CD4-positive, alpha-beta T cell treated with Interleukin-4 for 4 hours (primary cell): ENCODE measurements at places on chromosomes 6 and 20.

GRCh38 chr20:11207749-11208502 is 534.1 kb upstream of the JAG1 start:
- no peak for DNase-seq

- no peak for DNase-seq
These were observed 265.9 kb downstream of the DLL1 start for GRCh38 chr6:170024940-170025339.

DNA sequence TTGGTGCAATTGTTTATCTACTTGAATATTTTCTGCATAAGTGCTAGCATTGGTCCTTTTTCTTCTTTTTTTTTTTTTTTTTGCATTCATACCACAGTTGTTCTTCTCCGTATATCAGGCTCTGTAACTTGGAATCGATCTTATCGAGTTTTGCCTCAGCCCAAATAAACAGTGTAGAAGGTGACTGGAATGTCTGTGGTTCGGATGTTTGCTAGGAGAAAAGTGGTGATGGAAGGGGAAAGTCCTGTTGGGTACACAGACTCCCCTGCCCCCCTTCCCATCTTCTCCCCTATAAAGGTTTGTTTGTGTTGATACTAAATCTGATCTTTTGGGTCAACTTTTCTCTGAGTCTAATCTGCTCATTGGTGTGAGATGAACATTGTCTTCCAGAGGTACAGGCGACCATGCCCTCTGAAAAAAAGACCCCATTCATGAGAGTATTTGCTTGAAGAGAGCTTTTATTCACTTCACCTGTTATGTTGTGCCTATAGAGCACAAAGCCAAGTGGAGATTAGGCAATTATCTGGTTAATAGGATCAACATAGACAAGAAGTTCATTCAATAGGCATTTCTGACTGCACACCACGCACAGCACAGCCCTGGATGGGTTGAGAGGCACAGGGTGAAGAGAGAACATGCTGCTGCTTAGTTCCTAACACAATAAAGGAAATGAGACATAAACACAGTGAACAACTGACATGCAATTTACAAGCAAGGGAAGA is 620.0 kb downstream of the PKHD1 start:
- no peak for DNase-seq

GRCh38 chr20:1415667-1416468 is 23.0 kb upstream of the FKBP1A start:
- no peak for DNase-seq

- no peak for DNase-seq
These were observed 208.0 kb downstream of the ARHGAP18 start for GRCh38 chr6:129501740-129502660.

GRCh38 chr6:1895721-1896120 is 286.0 kb downstream of the FOXC1 start:
- no peak for DNase-seq

DNA sequence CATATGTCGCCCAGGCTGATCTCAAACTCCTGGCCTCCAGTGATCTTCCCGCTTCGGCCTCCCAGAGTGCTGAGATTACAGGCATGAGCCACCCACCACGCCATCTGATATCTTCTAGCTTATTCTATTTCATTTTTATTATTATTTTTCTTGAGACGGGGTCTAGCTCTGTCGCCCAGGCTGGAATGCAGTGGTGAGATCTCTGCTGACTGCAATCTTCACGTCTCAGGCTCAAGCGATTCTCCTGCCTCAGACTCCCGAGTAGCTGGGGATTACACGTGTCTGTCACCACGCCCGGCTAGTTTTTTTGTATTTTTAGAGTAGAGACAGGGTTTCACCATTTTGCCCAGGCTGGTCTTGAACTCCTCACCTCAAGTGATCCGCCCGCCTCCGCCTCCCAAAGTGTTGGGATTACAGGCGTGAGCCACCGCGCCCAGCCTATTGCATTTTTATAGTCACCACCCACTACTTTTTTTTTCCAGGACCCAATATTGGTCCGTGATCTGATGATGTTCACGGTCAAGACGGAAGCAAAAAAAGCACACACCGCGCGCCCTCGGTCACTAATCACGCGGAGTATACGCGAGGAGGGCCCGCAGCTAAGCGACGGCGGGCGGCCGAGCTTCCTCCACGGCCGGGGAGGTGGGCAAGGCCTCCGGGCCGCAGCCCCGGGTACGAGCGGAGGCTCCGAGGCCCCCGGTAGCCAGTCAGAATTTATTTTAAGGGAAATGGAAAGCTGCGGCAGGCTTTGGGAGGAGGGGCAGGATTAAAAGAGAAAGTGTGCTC is 1.1 kb upstream of the LSM14B start:
- DNase-seq = no peak

GRCh38 chr6:139099984-139100383 is 34.9 kb upstream of the HECA start:
- no peak for DNase-seq

DNA sequence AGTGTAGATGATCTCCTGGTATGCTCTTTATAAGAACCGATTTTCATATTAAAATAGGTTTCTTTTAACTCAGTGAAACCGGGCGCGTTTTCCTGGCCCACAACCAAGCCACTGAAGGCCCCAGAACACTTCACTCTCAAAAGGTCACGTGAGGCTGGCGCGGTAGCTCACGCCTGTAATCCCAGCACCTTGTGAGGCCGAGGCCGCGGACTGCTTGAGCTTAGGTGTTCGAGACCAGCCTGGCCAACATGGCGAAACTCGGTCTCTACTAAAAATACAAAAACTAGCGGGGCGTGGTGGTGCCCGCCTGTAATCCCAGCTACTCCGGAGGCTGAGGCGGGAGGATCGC is 402 bp upstream of the TAF8 start:
- DNase-seq = no peak

DNA sequence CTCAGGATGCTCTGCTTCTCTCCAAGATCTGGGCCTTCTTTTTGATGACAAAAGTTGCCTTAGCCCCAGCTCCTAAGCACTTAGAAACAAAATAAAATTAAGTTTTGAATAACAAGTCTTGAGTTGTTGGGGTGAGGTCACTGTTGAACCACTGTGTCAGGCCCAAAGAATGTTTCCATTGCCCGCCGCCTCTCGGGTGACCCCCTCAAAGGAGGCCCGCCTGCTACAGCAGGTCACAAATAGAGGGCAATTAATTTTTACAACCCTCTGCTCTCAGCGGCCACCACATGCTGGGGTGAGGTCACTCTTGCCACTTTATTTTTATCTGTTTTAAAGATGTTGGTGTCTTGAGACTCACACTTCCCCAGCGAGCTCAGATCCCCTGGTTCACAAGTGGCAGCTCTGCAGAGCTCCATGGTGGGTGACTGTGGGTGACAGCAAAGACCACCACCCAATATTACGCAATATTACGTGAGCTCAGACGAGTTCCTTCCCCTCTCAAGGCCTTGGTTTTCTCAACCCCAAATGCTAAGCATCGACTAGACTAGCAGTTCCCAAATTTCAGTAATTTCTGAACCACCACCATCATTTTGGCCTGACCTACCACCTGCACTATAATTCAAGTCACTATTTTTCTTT is 247.7 kb upstream of the PMEPA1 start:
- no peak for DNase-seq

DNA sequence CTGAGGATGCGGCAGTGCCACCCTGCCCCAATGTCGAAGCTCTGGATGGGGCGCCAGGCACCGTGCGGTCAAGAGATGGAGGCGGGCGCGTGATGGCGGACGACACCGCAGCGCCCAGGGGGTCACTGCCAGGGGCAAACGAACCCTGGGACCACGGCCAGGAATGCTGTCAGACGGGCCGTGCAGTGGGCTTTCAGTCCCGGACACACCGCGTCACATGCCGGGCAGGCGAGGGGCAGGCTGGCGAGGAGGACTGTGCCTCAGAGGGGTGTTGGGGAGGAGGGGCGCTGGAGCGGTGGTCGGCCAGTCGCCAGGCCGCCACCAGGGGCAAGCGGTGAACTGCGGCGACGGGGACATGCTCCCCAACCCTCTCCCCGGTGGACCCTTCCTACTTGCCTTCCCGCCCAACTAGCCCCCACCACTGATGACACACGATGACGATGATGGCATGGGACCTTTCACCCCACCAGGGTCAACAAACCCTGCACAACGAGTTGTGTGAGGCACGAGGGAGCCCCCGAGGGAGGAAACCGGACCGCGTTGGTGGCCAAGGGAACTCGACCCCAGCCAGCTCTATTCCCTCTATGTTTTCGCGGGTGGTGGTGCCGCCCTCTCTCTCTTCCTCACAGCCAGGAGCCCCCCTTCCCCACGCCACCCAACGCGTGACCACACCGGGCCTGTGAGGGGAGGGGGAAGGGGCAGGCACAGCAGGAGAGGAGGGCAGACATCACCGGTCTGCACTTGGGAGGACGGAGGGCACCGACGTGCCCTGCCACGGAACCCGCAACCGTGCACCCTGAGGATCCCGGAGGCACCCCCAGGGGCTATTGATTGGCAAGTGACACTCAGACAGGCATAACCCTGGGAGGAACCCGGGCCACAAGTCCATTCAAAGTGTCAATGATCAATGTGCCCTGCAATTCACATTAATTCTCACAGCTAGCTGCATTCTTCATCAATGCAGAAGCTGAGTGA is 1960.9 kb upstream of the DEFB115 start:
- no peak for DNase-seq

DNA sequence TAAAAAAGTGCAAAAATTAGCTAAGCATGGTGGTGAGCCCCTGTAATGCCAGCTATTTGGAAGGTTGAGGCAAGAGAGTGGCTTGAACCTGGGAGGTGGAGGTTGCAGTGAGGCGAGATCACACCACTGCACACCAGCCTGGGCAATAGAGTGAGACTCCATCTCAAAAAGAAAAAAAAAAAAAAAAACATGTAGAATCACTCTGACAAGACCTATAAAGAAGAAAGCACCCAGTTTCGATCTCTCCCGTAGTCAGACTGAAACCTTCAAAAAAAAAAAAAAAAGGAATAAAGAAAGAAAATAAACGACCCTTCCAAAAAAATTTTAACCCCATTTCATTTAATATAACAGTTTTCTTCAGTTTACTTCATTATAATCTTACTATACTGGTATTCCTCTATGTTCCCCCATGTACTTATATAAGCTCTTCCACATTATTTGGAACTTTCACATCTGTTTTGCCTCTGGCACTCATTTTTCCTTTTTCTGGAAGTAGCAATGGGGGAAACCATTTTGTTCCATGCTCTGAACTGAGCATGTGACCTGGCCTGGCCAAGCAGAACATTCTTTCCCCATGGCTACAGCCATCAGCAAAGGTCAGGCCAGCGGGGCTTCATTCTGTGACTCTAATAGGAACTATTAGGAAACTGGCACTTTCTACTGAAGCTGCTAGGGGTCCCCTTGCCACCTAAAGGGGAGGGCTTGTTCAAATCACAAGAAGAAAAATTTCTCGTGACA is 9.6 kb downstream of the SLC18B1 start:
- no peak for DNase-seq

GRCh38 chr6:167791091-167791779 is 35.5 kb upstream of the AFDN start:
- no peak for DNase-seq

GRCh38 chr20:33404281-33404680 is 3.0 kb upstream of the CDK5RAP1 start:
- no peak for DNase-seq

DNA sequence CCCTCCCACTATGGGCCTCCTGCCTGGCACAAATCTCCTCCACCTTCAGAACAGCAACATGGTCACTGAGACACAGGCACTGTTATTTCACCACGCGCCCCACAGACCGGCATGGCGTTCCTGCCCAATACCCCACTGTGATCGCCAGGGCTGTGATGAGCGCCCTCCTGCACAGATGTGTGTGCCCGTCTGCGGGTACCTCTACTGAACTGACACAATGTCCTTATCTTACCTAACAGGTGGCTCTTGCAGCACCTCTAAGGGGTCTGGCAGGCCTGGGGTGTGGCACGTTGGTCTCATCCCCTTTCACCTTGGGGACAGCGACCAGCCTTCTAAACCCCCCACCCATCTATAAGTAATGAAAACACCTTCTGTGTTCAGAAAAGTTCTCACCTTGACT is 64.2 kb downstream of the STAU1 start:
- no peak for DNase-seq

DNA sequence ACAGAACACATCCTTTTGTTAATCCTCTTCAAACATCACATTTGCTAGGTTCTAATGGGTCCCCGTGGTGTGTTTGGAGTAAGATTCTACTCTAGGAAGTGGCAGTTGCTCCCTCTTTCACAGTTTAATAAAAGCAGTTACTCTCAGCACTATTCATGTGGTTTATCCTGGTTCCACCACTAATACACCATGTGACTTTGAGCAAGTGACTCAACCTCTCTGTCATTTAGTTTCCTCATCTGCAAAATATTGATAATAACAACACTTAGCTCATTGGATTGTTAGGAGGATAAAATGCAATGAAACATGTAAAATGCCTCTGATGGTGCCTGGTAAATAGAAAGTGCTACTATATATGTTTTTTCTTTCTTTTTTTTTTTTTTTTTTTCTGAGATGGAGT is 488.0 kb upstream of the NOX3 start:
- no peak for DNase-seq

- DNase-seq = no peak
These were observed 150.1 kb downstream of the SASH1 start for GRCh38 chr6:148492654-148493290.

- no peak for DNase-seq
These were observed 49.5 kb upstream of the PREP start for GRCh38 chr6:105452376-105452775.

- no peak for DNase-seq
These were observed 224.0 kb downstream of the EYA2 start for GRCh38 chr20:47118641-47119040.

DNA sequence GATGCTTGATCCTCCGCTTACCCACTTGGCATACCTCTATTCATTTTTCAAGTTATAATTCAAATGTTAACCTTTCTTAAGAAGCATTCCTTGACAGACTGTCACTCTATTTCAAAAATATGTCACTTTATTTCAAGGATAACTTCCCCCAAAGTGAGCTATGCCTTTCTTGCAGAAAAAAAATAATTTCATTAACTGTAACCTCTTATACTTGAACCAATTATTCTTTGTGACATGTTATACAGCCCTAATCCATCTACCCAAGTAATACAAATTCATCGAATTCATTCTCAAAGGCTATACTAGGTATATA is 9.3 kb upstream of the NHSL1 start:
- no peak for DNase-seq

DNA sequence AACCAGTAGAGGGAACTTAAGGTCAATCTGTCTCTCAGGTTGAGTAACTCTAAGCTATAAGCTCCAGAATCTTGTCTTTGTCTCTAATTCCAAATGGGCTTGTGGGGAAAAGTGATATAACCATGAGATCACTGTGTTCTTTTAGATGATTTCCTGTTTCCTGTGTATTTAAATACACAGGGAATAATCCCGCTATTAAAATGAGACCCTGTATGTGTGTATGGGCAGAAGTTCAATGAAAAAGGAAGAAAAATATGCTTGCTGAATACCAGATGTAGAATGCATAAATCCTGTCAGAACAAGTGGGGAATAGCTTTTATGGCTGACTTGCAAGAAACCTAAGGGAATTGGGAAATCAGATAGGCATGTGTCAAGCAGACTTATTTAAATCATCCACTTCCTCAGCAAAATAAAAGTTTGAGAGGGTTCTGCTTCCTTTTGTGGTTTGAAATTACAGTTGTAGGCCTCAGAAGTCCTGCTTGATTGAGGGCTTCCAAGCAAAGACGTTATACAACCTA is 164.7 kb upstream of the PDE7B start:
- no peak for DNase-seq
